ENCODE measurements at places on chromosomes 11 and 22. TPM values are rescaled to one million over a fixed set of nuclear protein-coding genes. Genes with fewer than 3 reads are reported as not detected.

TSSK2 gene
- not detected for total RNA-seq

ENTHD1 gene
- not detected for total RNA-seq

FGF4 gene
- not detected for total RNA-seq

GATD1 gene
- total RNA-seq, result 83.9 TPM

ALX4 gene
- 6.4 TPM for total RNA-seq

PIWIL4 gene
- 5.0 TPM for total RNA-seq
